ENCODE measurements at places on chromosomes 5 and 9. TPM values are rescaled to one million over a fixed set of nuclear protein-coding genes. Genes with fewer than 3 reads are reported as not detected.

- H3K27me3 ChIP-seq: peaks cover 7% of the 10 kb centered on the region
- no peaks in the 10 kb centered on the region for H3K36me3 ChIP-seq
- peak; percentile 36 for DNase-seq
- peaks cover 5% of the 10 kb centered on the region for H3K4me1 ChIP-seq
Measured at GRCh38 chr9:124810663-124811355, 33.9 kb downstream of the OLFML2A start.

GRCh38 chr5:53930457-53930856, 370.0 kb downstream of the NDUFS4 start:
- no peak for DNase-seq
- no peak overlapping the region for H3K27ac ChIP-seq
- H3K4me1 ChIP-seq: peaks cover 11% of the 10 kb centered on the region
- peaks cover 2% of the 10 kb centered on the region for H3K27me3 ChIP-seq
- H3K36me3 ChIP-seq: no peaks in the 10 kb centered on the region

DNA sequence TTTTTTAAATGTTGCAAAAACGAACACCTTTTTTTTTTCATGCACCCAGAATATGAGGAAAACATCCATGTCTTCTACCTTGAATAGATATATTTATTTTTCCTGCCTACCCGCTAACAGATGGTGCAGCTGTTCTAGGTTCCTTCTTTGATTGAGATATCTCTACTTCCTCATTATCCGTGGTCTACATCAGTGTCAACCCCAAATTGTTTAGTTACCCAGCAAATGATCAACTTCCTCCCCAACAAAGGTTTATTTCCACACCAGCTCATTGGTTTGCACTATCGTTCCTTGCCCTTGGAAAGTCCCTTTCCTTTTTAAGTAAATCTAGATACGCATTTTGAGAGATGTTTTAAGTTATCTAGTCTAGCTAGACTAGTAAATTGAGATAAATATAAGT, 166.4 kb downstream of the PRR16 start:
- H3K27me3 ChIP-seq: no peaks in the 10 kb centered on the region
- no peak overlapping the region for H3K4me3 ChIP-seq
- DNase-seq: no peak
- no peaks in the 10 kb centered on the region for H3K4me1 ChIP-seq
- no peak overlapping the region for H3K27ac ChIP-seq
- no peaks in the 10 kb centered on the region for H3K36me3 ChIP-seq

DNA sequence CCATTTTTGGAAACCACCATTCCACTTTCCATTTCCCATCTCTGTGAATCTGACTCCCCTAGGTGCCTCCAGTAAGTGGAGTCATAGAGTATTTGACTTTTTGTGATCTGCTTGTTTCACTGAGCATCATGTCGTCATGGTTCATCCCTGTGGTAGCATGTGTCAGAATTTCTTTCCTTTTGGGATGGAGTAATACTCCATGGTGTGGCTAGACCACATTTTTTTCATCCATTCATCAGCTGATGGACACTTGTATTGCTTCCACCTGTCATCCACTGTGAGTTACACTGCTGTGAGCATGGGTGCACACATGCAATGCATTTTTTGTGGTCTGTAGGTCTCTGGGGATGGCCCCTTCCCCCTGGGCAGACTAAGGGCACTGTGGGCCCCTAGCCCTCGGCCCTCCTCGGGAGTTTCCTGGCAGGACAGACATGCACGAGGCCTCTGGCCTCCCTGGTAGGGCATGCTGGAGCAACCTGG, 115.9 kb downstream of the GADD45G start:
- no peak overlapping the region for H3K27ac ChIP-seq
- peaks cover 1% of the 10 kb centered on the region for H3K27me3 ChIP-seq

DNA sequence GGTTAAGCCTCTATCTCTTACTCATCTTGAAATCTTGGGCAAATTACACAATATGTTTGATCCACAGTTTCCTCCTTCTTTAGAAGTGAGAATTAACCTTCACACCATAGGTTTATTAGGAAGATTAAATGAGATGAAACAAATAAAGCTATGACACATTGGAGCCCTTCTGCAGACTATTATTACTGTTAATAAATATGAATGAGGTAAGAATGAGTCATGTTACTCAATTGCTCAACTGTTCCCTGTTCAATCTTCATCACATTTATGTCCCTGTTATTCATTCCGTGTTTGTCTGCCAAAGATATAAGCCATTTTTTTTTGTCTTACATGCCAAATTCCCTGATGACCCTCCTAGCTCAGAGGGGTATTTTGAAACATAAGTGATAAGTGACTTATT, 52.1 kb upstream of the PAPPA start:
- H3K27ac ChIP-seq: no peak overlapping the region
- H3K4me1 ChIP-seq: no peaks in the 10 kb centered on the region
- peaks cover 2% of the 10 kb centered on the region for H3K27me3 ChIP-seq
- no peaks in the 10 kb centered on the region for H3K36me3 ChIP-seq
- DNase-seq: no peak

- no peak overlapping the region for H3K27ac ChIP-seq
- H3K36me3 ChIP-seq: peaks cover 7% of the 10 kb centered on the region
- no peak overlapping the region for H3K4me3 ChIP-seq
- peaks cover 2% of the 10 kb centered on the region for H3K27me3 ChIP-seq
- no peak for DNase-seq
- peaks cover 15% of the 10 kb centered on the region for H3K4me1 ChIP-seq
Measured at GRCh38 chr5:153516504-153517240, 26.2 kb downstream of the GRIA1 start.

The GABRB2 gene
- 0.26 TPM for total RNA-seq

The HRCT1 gene
- 0.87 TPM for total RNA-seq

- peak; percentile 73 for DNase-seq
- peaks cover 24% of the 10 kb centered on the region for H3K36me3 ChIP-seq
- peaks cover 30% of the 10 kb centered on the region for H3K4me1 ChIP-seq
- H3K27me3 ChIP-seq: peaks cover 8% of the 10 kb centered on the region
Measured at GRCh38 chr9:121700165-121700831, 48.9 kb downstream of the DAB2IP start.

The CD72 gene
- total RNA-seq: 2.4 TPM

The MAMDC4 gene
- total RNA-seq: 10.0 TPM

The CTSV gene
- 20.4 TPM for total RNA-seq

The SAXO1 gene
- not detected for total RNA-seq

DNA sequence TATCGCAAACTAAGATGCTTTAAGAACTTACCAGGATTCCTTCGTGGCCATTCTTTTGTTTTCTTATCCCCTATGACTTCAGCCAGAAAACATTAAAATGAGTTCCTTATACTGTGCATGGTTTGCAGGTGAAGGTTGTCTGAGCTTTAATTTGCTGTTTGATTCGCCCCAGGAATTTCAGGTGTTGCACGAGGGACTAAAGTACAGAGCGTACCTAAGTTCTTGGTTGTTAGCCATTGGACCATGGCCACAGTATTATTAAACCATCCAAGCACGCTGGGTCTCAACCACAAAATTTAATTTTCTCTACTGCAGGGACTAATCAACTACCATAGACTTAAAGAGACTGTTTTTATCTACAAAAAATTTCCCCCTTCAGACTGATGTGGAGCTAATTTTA, 208.4 kb upstream of the MPDZ start:
- peaks cover 13% of the 10 kb centered on the region for H3K36me3 ChIP-seq
- no peak overlapping the region for H3K4me3 ChIP-seq
- DNase-seq: no peak
- peaks cover 22% of the 10 kb centered on the region for H3K4me1 ChIP-seq
- H3K27me3 ChIP-seq: peaks cover 2% of the 10 kb centered on the region
